ENCODE measurements at places on chromosomes 5 and 9. TPM values are rescaled to one million over a fixed set of nuclear protein-coding genes. Genes with fewer than 3 reads are reported as not detected.

Gene SOX30
- 0.11 TPM for total RNA-seq

Gene IFNE
- total RNA-seq: not detected

Gene GOLPH3
- total RNA-seq: 109 TPM

Gene KIAA0825
- 1.4 TPM for total RNA-seq

Gene TAS2R1
- total RNA-seq: not detected

Gene ZDHHC11
- 4.5 TPM for total RNA-seq

Gene PAEP
- not detected for total RNA-seq

GRCh38 chr5:174723979-174724483 is 351 bp upstream of the MSX2 start:
- no peak for DNase-seq

DNA sequence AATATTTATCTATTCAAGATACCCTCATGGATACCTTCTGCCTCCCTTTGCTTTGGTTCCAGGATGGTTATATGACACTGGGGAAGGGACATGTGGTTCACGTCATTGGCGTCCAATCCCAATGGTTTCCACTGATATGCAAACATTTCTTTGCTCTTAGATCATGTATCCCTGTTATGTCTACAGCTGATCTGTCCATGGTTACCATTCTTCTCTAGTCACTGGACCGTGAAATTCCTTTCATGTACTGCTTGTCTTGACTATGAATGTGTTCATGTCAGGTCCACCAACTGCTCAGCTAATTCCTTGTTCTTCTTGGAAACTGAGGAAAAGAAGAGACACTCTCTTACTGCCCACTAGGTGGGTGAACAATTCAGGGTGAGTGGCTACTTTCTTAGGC is 391.1 kb upstream of the ZNF608 start:
- DNase-seq: no peak

DNA sequence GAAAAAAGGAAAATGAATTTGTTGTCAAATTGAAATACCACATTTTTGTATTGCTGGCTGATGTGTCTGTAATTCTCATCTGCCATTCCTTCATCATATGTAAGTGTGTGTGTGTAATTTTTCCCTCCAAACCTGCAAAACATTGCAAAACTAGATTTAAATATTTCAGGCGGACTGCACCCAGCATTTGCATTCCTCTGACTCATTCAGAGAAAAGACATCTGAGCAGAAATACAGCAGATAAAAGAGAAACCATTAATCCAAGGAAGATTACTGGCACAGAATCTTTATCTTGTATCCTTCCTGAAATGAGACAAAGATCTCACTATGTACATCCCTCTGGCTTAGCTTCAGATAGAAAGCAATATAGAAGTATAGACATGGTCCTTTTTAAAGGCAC is 275.3 kb downstream of the TMEM38B start:
- DNase-seq: no peak

DNA sequence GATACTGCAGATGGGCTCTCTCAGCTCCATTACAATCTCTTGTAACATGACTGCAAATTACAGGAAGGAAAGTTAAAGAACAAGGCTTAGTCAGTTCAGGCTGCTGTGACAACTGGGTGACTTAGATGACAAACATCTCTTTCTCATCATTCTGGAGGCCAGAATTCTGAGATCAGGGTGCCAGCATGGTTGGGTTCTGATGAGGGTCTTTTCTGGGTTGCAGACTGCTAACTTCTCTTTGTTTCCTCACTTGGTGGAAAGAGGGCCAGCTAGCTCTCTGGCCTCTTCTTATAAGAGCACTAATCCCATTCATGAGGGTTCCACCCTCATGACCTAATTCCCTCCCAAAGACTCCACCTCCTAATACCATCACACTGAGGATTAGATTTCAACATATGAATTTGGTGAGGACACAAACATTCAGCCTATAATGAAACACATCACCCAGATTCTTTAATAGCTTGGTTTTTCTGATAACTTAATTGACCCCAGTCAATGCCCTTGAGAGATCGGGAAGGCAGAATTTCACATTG is 73.6 kb upstream of the MAMDC2 start:
- no peak for DNase-seq

GRCh38 chr9:118558891-118559290 is 810.3 kb downstream of the BRINP1 start:
- DNase-seq: no peak

GRCh38 chr5:139738193-139739149 is 57.1 kb upstream of the PSD2 start:
- no peak for DNase-seq

GRCh38 chr5:2266641-2267240 is 384.0 kb upstream of the IRX4 start:
- no peak for DNase-seq

DNA sequence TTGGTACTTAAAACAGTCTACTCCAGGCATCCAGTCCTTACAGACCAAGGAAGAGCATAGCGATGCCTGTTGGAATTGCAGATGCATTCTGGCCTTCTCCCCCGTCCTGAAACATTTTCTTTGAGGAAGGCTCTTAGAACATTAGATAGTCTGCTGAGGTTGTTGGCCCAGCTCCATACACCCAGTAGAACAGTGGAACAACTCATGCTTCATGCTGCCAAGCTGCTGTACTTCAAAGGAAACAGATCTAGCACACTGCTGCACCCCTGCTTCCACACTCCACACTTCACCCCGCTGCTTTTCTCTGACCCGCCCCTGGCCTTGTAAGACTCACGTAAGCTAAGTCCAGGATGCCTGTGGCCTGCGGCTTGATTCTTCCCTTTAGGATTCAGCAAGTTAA is 33.4 kb upstream of the NCS1 start:
- no peak for DNase-seq

GRCh38 chr9:99103901-99104458 is 933 bp upstream of the TGFBR1 start:
- no peak for DNase-seq

GRCh38 chr5:173175523-173175922 is 31.2 kb downstream of the BNIP1 start:
- no peak for DNase-seq
